ENCODE measurements at places on chromosomes 2 and 18. TPM values are rescaled to one million over a fixed set of nuclear protein-coding genes. Genes with fewer than 3 reads are reported as not detected.

The NAT8 gene
- total RNA-seq, result not detected

The NEMP2 gene
- total RNA-seq, result 6.3 TPM

The C1GALT1C1L gene
- total RNA-seq, result 0.51 TPM

The ZEB2 gene
- total RNA-seq, result 91.0 TPM

The FASTKD1 gene
- total RNA-seq, result 19.3 TPM

The ERBB4 gene
- 0.17 TPM for total RNA-seq

The AFF3 gene
- 0.50 TPM for total RNA-seq

The SLC23A3 gene
- total RNA-seq, result 1.8 TPM

The TIGD1 gene
- total RNA-seq, result 2.1 TPM

The SETBP1 gene
- 4.9 TPM for total RNA-seq

The ZNF385B gene
- total RNA-seq, result not detected

The GKN1 gene
- not detected for total RNA-seq

The FN1 gene
- 3,444 TPM for total RNA-seq

The FBLN7 gene
- 0.99 TPM for total RNA-seq

The POTEJ gene
- not detected for total RNA-seq

The AKAIN1 gene
- total RNA-seq, result not detected

The IL36A gene
- total RNA-seq, result not detected

The TDRD15 gene
- total RNA-seq, result not detected

The RAMP1 gene
- total RNA-seq, result 16.4 TPM

The M1AP gene
- total RNA-seq, result not detected

The CROCC2 gene
- 0.51 TPM for total RNA-seq

The GALNT14 gene
- 0.83 TPM for total RNA-seq

The SLC4A5 gene
- total RNA-seq, result under 0.01 TPM

The SF3B6 gene
- 155 TPM for total RNA-seq

The ZC3H8 gene
- 6.9 TPM for total RNA-seq

The VWA3B gene
- total RNA-seq, result 0.26 TPM

The ZNF396 gene
- total RNA-seq, result 5.0 TPM

The LYPD1 gene
- 0.17 TPM for total RNA-seq

The PXDN gene
- 111 TPM for total RNA-seq

The LIPG gene
- total RNA-seq, result 0.50 TPM

The CSRNP3 gene
- total RNA-seq, result 0.66 TPM

The SP9 gene
- not detected for total RNA-seq

The CXCR4 gene
- under 0.01 TPM for total RNA-seq

The SIGLEC15 gene
- total RNA-seq, result 0.51 TPM

The YES1 gene
- 49.5 TPM for total RNA-seq

The HSBP1L1 gene
- total RNA-seq, result 13.4 TPM

The ZNF804A gene
- 3.0 TPM for total RNA-seq

The PRR30 gene
- total RNA-seq, result not detected

The GAREM2 gene
- total RNA-seq, result 0.66 TPM

The KIAA2012 gene
- under 0.01 TPM for total RNA-seq

The AQP12A gene
- total RNA-seq, result not detected

The IL36RN gene
- total RNA-seq, result not detected

The RAD51AP2 gene
- under 0.01 TPM for total RNA-seq

The PPP1CB gene
- total RNA-seq, result 172 TPM

The TEKT4 gene
- not detected for total RNA-seq

The PROKR1 gene
- not detected for total RNA-seq

The ZSWIM2 gene
- under 0.01 TPM for total RNA-seq

The FBXO41 gene
- 0.77 TPM for total RNA-seq

The PARD3B gene
- total RNA-seq, result 20.6 TPM

The UGT1A4 gene
- not detected for total RNA-seq

The RAB12 gene
- 60.4 TPM for total RNA-seq

The PRKAG3 gene
- total RNA-seq, result 0.26 TPM

The LYG1 gene
- 0.50 TPM for total RNA-seq

Data from fibroblast of lung (primary cell).